NCI-H187 (cell line): ENCODE measurements at places on chromosomes 13 and 19.
A peak's percentile ranks its signal among the peaks of the same experiment; 100 is the strongest.

DNA sequence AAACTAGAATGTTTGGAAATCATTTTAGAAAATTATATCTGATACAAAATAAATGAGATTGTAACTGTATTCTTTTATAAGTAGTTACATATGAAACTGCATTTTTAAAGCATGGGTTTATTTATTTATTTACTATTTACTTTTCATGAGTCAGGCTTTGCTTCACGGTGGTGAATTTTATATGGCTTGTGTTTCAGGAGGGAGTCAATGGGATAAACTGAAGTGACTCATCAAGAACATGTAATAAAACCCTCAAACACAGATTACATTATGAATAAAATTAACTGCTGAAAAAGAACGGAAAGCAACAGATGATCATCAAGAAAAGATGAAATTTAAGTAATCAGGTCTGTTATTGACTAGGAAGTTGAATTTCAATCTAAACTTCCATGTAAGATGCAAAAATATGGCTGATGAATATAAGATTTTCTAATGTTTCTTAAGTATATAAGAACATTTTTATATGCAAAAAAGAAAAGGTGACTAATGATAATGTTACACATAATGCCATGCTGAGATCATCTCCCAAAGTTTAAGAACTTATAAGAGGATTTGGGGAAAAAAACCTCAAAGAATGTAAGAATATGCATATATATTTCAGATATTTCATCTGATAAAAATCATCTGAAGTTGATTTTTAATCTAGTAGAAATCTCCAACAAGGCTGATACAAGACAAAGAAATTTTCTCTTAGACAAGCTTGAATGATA lies 383.6 kb downstream of the SLITRK1 start:
- no peak for DNase-seq

DNA sequence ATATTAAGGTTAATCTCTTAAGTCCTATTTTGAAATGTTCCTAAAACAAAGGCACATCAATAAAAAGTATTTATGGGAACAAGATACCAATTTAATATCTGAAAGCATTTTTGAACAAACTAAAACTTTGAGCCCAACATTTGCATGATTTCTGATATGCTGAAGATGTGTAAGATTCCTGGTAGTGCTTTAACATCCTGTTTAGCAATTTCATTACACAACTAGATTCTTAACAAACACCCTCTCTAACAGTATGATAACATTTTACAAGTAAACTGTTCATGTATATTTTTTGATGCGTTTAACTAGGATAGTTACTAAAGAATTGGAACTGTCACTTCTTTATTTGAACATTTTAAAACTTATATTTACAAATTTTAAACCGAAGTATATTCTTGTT lies 63.9 kb downstream of the DACH1 start:
- no peak for DNase-seq

- DNase-seq = no peak
Observed at GRCh38 chr13:112136095-112136494, 69.1 kb downstream of the SOX1 start.

GRCh38 chr13:21181671-21182070 lies 5.2 kb downstream of the MRPL57 start:
- no peak for DNase-seq

DNA sequence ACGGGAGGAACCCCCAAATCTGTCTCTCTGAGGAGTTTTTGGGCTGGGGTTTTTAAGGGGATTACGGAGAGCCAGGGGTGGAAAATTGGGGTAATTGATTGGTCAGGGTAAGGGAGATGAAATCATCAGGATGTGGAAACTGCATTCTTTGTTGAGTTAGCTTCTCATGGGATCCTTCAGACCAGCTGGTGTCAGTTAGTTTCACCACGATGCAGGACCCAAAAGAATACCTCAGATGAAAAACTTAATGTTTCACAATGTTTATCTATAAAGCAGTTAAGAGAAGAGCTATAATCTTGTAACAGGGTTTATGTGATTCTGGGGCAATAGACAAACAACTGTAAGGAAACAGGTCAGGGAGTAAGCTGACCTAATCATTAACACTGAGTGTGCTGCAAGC lies 230.8 kb downstream of the POU4F1 start:
- DNase-seq = no peak

DNA sequence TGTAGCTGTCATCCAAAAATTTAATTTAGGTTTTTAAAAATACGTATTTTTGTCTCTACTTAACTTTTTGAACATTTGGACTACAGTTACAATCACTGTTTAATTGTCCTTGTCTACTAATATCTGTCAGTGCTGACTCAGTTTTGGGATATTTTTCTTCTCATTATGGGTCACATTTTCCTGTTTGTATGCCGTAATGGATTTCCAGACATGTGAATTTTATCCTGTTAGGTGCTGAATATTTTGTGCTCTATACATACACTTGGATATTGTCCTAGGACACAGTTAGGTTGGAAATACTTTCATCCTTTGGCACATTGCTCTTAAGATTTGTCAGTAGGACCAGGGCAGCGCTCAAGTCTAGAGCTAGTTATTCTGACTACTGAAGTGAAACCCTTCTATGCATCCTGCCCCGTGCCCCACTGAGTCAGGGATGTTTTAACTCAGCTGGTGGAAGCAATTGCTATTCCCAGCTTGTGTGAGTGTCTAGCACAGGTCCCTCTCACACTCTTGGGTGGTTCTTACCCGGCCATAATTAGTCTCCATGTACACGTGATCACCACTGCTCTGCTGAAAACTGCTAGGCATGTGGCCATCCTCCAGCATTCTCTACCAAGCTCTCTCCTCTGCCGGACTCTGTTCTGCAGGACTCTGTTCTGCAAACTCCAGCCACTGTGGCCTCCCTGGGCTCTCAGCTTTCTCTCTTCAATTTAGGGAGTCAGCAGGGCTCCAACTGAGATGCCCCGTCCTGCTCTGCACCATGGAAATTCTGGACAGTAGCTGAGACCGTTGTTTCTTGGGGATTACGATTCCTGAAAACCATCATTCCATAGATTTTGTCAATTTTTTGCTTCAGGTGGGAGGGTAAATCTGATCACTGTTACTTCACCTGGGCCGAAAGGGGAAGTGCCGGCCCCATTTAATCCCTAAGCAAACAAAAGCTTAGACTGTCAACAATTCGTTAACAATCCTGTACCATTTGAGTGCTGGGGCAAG lies 11.1 kb downstream of the PROZ start:
- no peak for DNase-seq

- no peak for DNase-seq
Observed at GRCh38 chr13:51091839-51092238, 19.2 kb downstream of the C13orf42 start.

GRCh38 chr19:27748551-27749152 lies 1464.3 kb downstream of the UQCRFS1 start:
- DNase-seq = no peak

GRCh38 chr13:97376981-97377380 lies 57.0 kb upstream of the RAP2A start:
- DNase-seq = no peak

- no peak for DNase-seq
Observed at GRCh38 chr19:52938761-52939160, 15.5 kb upstream of the ZNF888 start.

DNA sequence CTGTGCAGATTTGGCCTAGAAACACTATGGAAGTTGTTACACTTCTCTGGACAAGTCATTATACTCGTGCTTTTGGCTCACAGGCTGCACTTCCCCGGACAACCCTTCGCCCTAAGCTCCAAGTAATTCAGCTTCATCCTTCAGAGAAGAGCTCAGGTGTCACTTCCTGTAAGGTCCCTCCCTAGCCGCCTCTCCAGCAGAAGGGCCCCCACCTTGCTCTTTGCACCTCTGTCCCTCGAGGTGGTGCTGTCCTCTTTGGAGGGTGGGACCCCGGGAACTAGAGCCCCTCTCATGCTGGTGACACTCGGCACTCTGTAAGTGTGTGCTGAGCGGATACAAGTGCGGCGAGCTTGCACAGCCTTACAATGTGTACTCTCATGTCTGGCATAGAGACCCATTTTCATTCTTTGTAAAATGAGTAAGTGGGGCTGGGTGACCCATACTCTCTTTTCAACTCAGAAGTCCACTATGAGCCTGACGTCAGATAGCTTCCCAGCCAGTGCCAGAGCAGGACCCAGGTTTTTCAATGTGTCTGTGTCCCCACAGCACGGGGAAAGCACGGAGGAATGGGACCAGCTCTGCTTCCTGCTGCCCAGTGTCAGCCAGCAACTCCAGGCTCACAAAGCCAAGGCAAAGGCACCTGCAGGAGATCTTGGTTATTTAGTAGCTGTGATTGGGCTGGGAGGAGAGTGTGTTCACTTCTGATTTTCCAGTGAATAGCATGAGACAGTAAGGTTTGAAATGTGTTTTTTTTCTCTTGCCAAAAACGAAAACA lies 26.9 kb downstream of the CHAMP1 start:
- DNase-seq = no peak

GRCh38 chr19:17757125-17757524 lies 5.8 kb downstream of the FCHO1 start:
- DNase-seq = no peak

- peak; percentile 22 for DNase-seq
Observed at GRCh38 chr13:76759877-76760276, 126.3 kb downstream of the KCTD12 start.

DNA sequence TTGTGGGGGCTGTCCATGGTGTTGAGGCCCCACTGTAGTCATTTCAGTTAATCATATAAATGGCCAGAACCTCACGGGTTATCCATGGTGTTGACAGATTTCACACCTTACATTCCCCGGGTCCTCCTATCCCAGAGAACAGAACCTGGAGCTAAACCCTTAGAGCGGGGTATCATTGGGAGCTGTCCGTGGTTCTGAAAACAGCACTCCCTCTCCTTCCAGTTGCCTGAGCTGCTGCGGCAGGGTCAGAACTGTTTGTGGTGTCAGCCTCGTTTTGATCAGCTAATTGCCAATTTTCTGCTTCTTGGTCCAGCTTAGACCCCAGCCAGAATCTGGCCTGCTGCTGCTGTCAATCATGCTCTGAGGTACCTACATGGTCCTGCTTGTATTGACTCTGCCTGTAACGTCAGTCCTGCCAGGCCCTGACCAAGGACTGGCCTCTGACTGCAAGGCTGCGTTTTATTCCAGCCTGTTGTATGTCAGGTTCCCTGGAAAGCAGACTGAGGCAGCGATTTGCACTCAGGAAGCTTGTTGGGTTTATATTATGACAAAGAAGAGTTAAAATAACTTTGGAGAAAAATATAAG lies 55.8 kb upstream of the KCTD15 start:
- no peak for DNase-seq

- no peak for DNase-seq
Observed at GRCh38 chr19:41334793-41335192, 18.9 kb downstream of the TGFB1 start.

DNA sequence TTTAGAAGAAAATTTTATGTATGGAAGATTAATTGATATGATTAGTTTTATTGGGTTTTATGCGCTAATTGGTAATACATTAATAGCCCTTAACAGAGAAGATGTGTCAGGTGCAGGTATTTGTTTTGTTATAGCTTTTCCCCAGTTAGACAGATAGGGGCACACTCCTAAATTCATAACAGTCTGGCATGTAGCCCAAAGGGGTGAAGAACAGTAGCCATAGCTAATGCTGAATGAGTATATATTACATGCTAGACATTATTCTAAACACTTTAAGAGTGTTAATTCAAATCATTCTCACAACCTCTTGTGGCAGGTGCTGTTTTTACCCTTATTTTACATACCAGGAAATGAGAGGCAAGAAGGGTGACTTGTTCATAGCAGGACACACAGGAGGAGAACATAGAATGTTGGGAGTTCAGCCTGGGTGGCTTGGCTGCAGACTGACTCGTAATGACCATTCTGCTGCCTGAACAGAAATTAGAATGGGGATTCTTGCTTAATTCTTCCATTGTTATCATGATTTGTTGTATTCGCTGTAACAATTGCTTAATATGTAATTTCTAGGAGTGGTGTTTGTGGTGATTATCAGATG lies 20.1 kb downstream of the PCCA start:
- DNase-seq = no peak

- DNase-seq = no peak
Observed at GRCh38 chr13:20439261-20439660, 86.4 kb downstream of the CRYL1 start.

- DNase-seq = no peak
Observed at GRCh38 chr13:106443607-106444322, 91.7 kb downstream of the EFNB2 start.

DNA sequence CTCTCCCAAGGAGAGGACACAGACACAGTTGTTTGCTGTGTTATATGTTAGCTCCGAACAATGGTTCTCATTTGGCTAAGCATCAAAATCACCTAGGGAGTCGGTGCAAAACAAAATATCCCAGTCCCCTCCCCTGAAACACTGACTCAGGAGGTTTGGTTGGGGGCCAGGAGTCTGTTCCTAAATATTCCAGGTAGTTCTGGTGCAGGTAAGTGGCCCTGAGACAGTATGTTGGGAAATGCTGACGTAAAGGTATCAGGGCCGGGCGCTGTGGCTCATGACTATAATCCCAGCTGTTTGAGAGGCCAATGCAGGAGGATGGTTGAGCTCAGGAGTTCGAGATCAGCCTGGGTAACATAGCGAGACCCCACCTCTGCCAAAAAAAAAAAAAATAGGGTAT lies 2.3 kb upstream of the MAP2K7 start:
- DNase-seq = no peak

GRCh38 chr13:51559946-51560735 lies 24.1 kb upstream of the WDFY2 start:
- no peak for DNase-seq

GRCh38 chr19:30968210-30968609 lies 381.0 kb downstream of the TSHZ3 start:
- no peak for DNase-seq

DNA sequence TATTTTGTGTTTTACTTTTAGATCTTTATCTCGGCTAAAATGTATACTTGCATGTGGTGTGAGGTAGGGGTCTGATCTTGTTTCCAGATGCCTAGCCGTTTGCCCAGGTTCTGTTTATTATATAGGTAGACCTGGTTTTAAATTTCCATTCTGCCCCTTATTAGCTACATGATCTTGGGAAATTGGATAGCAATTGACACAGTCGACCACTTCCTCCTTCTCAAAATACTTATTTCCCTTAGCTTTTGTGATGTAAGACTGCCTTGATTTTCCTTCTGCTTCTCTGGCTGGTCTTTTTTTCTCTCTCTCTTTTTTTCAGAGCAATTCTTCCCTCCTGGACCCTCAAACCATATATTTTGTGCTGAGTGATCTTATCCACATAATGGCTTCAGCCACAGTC lies 3.0 kb upstream of the PGLYRP1 start:
- no peak for DNase-seq

GRCh38 chr13:110017379-110017778 lies 231.0 kb upstream of the IRS2 start:
- no peak for DNase-seq
